ENCODE measurements at places on chromosomes 13 and 19. TPM values are rescaled to one million over a fixed set of nuclear protein-coding genes. Genes with fewer than 3 reads are reported as not detected.

Gene LGALS14
- 0.90 TPM for total RNA-seq

GRCh38 chr13:60448907-60449510 is 52.0 kb downstream of the TDRD3 start:
- H3K36me3 ChIP-seq, result peaks cover 2% of the 10 kb centered on the region
- H3K27me3 ChIP-seq, result no peaks in the 10 kb centered on the region
- H3K27ac ChIP-seq, result no peak overlapping the region

- no peaks in the 10 kb centered on the region for H3K36me3 ChIP-seq
- no peak for DNase-seq
Observed at GRCh38 chr13:23504180-23504579, 66.0 kb upstream of the TNFRSF19 start.

DNA sequence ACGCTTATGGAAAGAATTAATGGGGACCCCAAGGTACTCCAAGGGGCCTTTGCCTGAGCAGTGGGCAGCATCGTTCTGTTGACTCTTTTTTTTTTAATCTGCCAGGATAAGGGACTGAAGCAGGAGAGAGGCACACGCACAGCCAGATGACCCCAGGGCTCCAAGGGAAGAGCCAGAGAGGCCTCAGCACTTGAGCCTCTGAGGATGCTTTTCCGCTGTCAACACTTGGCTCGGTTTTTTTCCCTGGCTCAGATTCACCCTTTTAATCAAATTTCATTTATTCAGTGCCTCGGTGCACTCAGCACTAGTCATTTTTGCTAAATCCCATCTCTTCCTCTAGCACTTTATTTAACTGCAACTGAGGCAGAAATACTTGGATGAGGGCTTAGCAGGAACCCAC is 226.3 kb downstream of the FGF9 start:
- H3K36me3 ChIP-seq, result no peaks in the 10 kb centered on the region
- H3K4me1 ChIP-seq, result no peaks in the 10 kb centered on the region
- no peak overlapping the region for H3K27ac ChIP-seq
- H3K27me3 ChIP-seq, result no peaks in the 10 kb centered on the region
- H3K4me3 ChIP-seq, result no peak overlapping the region

GRCh38 chr13:99908140-99908803 is 63.3 kb downstream of the ZIC5 start:
- H3K36me3 ChIP-seq, result peaks cover 10% of the 10 kb centered on the region
- H3K27me3 ChIP-seq, result peaks cover 14% of the 10 kb centered on the region
- H3K4me3 ChIP-seq, result no peak overlapping the region

DNA sequence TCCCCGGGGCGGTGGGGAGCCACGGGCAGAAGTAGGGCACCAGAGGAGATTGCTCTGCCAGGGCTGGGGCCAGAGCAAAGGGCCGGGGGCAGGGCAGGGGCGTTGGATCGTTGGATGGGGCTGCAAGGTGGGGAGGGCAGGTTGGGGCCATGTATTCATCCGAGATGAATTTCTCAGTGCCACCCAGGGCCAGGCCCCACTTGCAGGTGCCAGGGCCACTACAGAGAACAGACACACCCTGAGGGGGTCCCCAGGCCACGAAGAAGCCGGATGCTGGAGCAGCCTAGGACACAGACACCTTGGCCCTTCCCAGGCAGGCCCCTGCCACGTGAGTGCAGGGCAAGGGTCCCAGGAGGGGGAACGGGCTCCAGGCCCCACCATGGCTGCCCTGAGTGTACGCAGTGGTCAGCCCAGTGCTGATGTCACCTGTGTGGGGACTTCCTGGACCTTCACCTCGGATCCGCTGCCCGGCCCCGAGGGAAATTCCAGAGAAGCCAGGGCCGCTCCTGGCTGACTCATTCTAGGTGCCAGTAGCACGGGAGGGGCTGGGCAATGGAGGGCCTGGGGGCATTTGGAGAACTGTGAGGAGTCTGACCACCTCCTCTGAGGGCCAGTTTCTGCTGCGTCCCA is 9.6 kb upstream of the SBNO2 start:
- H3K4me3 ChIP-seq, result no peak overlapping the region
- no peaks in the 10 kb centered on the region for H3K36me3 ChIP-seq
- DNase-seq, result no peak
- peaks cover 5% of the 10 kb centered on the region for H3K27me3 ChIP-seq
